ENCODE measurements at places on chromosomes 3 and 15. TPM values are rescaled to one million over a fixed set of nuclear protein-coding genes. Genes with fewer than 3 reads are reported as not detected.

CFAP100 gene
- not detected for total RNA-seq

GLDN gene
- 5.0 TPM for total RNA-seq

LRRIQ4 gene
- total RNA-seq: not detected

TMCO5A gene
- not detected for total RNA-seq

LINS1 gene
- total RNA-seq: 13.6 TPM

VPS8 gene
- 36.0 TPM for total RNA-seq

PARP6 gene
- total RNA-seq: 103 TPM

TP63 gene
- total RNA-seq: 0.16 TPM

GOLGA8J gene
- total RNA-seq: not detected

IQCF5 gene
- total RNA-seq: not detected

RNU5B-1 gene
- not detected for total RNA-seq

IL17RB gene
- 1.2 TPM for total RNA-seq

LOXL1 gene
- total RNA-seq: 7.6 TPM

GOLGA6B gene
- total RNA-seq: not detected

PEX11A gene
- 15.3 TPM for total RNA-seq

UCN2 gene
- not detected for total RNA-seq

TLNRD1 gene
- 18.3 TPM for total RNA-seq

GUCA1C gene
- not detected for total RNA-seq

THAP10 gene
- total RNA-seq: 3.6 TPM

SAMMSON gene
- total RNA-seq: not detected

CKMT1A gene
- not detected for total RNA-seq

Data from sigmoid colon (tissue), 7 donors.